ENCODE measurements at places on chromosomes 11 and 22.

GRCh38 chr22:46619830-46620501 lies at the start of gene GRAMD4:
GRAMD4 (plus strand) TSS chr22:46620386; CDS start chr22:46626800, 6,414 bp downstream.
- DNase-seq, result no peak

GRCh38 chr11:27453701-27454100 lies 18.9 kb downstream of the LGR4 start:
- DNase-seq, result no peak

- DNase-seq, result no peak
Observed at GRCh38 chr11:92527467-92527866, 302.8 kb downstream of the FAT3 start.

GRCh38 chr11:122663056-122663740 lies 7.7 kb downstream of the UBASH3B start:
- no peak for DNase-seq

GRCh38 chr11:119371778-119372182 lies 9.7 kb downstream of the USP2 start:
- no peak for DNase-seq

GRCh38 chr11:101442171-101442570 lies 141.6 kb downstream of the TRPC6 start:
- peak; percentile 51 for DNase-seq

- no peak for DNase-seq
Observed at GRCh38 chr22:39661842-39662685, 91.5 kb downstream of the CACNA1I start.

DNA sequence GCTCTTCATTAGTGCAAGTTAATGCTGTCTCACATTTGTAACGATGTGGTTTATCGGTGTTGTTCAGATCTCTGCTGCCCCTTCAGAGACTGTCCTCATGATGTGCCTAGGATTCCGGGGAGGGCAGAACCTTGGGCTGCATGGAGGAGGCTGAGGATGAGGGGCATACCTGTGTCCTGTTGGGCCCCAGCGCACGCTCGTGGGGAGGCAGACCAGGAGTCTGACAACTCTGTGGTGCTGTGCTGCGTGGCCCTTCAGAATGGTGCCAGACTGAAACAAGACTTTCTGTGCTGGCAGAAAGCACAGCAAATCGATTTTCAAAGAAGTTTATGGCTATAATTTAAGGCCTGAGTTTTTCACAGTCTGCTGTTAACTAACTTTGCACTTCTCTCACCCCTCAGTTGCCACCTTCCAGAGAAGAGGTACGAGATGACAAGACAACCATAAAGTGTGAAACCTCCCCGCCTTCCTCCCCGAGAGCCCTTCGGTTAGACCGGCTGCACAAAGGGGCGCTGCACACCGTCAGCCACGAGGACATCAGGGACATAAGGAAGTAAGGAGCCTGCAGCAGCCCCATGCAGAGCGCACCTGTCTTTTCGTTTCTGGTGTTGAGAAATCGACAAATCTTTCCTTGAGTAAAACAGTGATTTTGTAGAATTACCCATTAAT lies 44.3 kb upstream of the CTTN start:
- no peak for DNase-seq

DNA sequence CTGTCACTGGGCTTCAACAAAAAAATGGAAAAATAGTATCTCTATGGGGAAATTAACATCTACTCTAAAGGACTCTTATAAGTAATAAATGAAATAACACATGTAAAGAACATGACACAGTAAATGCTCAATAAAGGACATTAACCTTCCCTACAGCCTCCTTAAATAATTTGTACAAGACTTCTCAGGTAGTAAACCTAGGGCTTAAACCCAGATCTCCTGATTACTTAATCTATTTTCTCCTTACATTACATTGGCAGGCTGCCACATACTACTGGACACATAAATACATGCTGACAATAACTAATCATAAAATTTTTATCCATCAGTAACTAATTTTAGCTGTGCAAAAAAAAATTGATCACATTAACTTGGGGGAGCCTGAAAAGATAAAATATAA lies 4.9 kb downstream of the AMBRA1 start:
- DNase-seq, result no peak

- no peak for DNase-seq
Observed at GRCh38 chr11:10911907-10912306, 54.1 kb upstream of the ZBED5 start.

DNA sequence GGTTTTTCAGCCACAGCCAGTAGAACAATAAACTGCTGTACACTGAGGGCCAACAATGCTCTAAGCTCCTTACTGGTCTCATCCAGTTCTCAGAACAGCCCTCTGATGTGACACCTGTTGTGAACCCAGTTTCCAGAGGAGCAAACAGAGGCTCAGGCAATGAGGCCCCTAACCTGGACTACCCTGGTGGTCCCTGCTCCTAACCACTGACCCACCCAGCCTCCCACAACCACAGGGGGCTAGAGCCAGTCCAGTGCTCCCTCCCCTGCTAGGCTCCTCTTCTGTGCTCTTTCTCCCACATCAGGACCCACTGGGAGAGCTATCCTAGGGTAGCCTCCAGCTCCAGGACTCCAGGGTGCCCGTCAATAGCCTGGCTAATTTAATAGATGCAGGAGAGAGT lies 4.1 kb upstream of the SMARCB1 start:
- DNase-seq, result no peak

DNA sequence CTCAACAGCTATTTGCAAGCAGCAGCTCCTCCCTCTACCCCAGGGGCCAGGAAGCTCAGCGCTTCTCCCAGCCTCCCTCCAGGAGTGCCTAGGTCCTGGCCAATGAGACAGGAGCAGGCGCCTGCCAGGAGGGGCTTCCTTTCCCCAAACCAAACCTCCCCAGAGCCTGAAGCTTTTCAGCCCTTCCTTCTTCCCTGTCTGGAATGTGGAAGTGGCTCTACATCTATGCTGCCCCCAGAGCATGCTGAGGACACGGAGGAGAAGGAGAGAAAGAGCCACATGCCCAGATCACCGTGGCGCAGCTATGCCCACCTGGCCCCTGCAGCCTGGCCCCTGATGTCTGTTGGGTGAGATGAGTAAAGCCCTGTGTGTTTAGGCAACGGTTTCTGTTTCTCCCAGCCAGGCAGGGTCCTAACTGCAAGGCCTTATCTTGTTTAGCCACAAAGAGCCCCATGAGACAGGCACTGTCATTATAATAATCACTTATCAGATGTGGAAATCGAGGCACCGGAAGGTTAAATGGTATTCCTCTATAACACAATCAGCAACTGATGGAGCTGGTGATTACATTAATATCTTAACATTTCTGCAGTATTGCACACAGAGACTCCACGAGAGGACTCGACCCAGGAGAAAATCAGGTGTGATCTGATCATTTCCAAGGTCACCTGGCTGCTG lies 315.8 kb downstream of the CTTN start:
- DNase-seq, result no peak

- peak; percentile 29 for DNase-seq
Observed at GRCh38 chr11:125874556-125875124, 12.8 kb upstream of the HYLS1 start.

GRCh38 chr22:21629255-21630149 lies at the start of gene YDJC:
YDJC (minus strand) TSS chr22:21630022; CDS start chr22:21630014, 8 bp downstream.
- DNase-seq, result peak; percentile 99

DNA sequence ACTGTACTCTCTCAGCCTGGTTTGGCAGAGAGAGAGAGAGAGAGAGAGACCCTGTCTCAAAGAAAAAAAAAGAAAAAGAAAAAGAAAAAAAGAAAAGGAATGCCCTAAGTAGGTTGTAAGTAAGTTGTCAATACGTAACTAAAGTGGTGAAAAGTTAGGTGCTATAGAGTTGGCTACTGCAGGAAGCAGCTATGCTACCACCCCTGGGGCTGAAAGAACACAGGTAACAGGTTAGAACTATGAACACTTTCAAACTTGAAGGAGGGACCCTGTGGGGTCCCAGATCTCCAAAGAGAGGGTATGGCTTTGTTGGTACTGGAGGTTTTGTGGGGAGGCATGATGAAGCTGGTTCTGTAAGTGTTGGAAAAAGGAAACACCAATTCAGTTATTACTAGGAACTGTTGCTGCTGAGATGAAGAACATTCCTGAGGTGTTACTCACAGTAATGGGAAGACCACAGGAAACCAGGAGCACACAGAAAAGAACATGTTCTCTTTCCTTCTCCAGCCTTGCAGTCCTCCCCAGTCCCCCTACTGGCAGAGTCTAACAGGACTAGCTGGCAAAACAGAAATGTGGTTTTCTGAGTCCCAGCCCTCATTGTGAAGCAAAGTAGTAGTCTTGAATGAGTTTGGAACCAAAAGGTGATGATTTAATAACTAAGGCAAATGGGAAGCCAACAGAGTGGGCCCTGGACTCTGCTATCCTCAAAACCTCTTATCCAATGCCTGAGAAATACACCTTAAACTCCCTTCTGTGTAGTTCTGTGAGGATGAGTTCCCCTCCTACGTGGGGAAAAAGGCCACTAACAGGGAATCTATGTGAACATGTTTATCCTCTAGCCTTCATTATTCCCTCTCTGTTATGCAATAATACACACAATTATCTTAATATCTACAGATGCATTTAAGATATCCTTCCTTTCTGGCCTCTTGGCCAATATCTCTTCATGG lies 427.0 kb upstream of the DDI1 start:
- peak; percentile 87 for DNase-seq

- DNase-seq, result no peak
Observed at GRCh38 chr11:126063507-126063852, 814 bp upstream of the CDON start.

GRCh38 chr11:85595285-85595884 lies 31.8 kb downstream of the DLG2 start:
- peak; percentile 40 for DNase-seq

DNA sequence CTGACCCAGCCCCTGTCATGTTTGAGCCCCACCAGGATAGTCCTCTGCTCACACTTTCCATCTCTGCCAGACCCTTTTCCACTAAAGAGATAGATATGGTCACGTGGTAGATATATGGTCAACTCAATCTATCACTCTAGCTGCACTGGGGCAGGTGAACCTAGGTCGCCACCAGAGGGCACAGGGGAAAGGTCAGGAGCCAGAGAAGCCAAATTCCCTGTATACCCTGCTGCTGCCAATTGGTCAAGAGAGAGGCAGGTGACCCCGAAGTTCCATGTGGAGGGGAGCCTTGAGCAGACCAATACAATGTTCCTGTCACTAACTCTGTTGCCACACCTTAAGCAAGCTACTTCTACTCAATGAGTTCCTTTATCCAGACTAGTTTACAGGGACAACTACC lies 101.1 kb upstream of the GALNT18 start:
- DNase-seq, result no peak

DNA sequence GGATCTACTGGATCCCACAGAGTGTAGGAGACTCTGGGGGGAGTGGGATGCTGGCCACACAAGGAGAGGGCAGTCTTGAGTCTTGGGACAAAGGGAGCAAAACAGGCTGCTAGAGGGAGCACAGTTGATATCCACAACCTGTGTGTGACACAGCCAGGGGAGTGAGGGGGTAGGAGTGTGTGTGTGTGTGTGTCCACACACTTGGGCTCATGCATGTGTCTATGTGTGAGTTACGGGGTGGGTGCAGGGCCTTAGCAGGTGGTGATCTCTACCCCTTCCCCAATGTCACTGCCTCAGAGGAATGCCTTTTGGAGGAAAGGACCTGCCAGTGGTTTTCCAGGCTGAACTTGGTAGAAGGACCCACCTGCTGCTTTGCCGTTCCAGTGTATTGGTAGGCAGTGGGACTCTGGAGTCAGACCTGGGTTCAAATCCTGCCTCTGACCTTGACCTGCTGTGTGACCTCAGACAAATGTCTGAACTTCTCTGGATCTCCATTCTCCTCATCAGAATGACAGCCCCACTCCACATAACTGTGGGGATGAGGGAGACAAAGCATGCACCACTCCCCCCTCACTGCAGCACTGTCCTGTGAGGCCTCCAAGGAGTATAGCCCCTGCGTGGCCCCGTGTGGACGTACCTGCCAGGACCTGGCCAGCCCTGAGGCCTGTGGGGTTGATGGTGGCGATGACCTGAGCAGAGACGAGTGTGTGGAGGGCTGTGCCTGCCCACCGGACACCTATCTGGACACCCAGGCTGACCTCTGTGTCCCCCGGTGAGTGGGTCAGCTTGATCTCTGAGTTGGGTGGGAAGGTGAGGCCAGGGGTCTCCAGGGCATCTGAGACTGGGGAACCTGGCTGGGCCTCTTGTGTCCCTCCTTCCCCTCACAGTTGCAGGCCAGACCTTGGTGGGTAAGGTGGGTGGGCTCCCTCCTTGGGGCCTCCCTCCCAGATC lies 27.4 kb downstream of the OTOG start:
- DNase-seq, result no peak

DNA sequence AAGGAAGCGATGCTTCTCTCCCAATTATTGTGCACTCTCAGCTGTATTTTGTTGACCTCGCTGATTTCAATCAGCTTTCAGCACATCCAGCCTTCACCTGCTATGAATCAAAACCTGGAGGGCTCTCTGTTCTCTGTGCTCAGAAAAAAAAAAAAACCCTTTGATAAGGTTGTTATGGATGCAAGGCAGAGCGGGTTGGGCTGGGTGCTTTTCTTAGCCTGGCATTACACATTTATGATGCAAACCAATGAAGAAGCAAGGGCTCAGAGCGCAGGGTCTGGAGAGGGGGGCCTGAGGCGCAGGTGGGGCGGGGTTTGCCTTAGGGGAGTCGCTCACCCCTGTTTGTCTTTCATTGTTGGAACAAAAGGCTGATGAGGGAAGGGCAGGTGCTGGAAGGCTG lies 86.0 kb upstream of the CADM1 start:
- no peak for DNase-seq

GRCh38 chr11:77062924-77063323 lies 3.8 kb upstream of the CAPN5 start:
- no peak for DNase-seq

GRCh38 chr22:37636186-37636948 lies 3.1 kb upstream of the SH3BP1 start:
- DNase-seq, result no peak

- no peak for DNase-seq
Observed at GRCh38 chr22:36213586-36213985, 12.0 kb upstream of the APOL4 start.

GRCh38 chr22:48749555-48750227 lies 1078.0 kb downstream of the BRD1 start:
- DNase-seq, result no peak

GRCh38 chr11:123344790-123345357 lies 85.2 kb upstream of the GRAMD1B start:
- no peak for DNase-seq

GRCh38 chr11:61297746-61298145 lies 2.6 kb upstream of the VWCE start:
- DNase-seq, result peak; percentile 85

- no peak for DNase-seq
Observed at GRCh38 chr22:30539368-30539767, 7.2 kb downstream of the SEC14L6 start.

GRCh38 chr11:65478388-65479183 lies 20.3 kb upstream of the MALAT1 start:
- no peak for DNase-seq

- no peak for DNase-seq
Observed at GRCh38 chr11:19929655-19930054, 217.0 kb downstream of the NAV2 start.

All from urothelium cell line (cell line).